Adrenal gland (tissue), 19 donors: ENCODE measurements at places on chromosomes 5 and 9.

DNA sequence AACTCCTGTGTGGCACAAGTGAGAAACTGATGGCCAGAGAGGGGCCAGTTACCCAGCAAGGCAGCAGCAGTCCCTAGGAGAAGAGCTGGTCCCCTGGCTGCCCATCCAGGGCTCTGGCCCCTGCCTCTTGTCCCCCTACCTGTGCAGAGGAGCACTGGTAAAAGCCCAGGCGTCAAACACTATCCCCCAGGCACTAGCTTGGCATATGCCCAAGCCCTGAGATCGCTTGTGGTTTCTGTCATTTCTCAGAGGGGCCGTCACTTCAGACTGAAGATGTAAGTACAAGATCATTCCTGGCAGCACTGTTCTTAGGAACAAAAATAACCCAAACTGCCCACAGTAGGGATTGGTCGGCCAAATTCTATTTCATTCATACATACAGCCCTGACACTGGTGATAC lies 53.9 kb downstream of the COL15A1 start:
- DNase-seq: no peak

DNA sequence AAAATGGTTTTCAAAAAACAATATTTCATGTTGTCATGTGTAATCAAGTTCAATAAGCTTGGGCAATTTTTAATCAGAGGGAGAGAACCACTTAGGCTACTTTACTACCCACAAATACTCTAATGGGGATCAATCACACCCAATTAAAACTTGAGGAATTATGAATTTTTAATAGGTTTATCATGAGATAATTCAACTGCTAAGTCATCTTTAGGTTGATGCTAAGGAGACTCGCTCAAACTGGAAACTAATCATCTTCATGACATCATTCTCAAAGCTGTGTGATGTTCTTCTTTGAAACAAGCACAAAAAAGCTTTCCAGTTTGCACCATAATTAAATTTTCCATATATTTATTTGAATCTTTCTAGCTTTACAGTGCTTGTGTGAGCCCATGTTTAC lies 867.5 kb downstream of the MAT2B start:
- no peak for DNase-seq

GRCh38 chr9:93077811-93078210 lies 18.2 kb upstream of the CARD19 start:
- DNase-seq: no peak

GRCh38 chr5:176466245-176466871 lies 18.2 kb downstream of the FAF2 start:
- DNase-seq: no peak

DNA sequence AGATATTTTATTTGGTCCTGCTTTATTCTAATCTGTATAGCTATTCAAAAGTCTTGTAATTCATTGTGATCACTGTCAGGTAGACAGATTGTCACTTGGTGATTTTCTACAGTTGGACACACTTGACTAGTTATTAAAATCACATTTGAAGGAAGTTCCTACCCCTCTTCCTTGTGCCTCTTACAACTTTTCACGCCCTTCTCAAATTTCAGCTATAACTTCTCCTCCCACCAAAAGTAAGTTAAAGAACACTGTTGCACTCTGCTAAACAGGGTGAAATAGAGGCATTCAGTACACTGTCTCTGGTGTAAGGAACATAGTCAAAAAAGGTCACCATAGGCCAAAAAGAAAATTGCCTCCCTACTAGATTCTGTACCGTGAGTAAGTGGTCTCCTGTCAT lies 142.1 kb upstream of the POU5F2 start:
- no peak for DNase-seq

DNA sequence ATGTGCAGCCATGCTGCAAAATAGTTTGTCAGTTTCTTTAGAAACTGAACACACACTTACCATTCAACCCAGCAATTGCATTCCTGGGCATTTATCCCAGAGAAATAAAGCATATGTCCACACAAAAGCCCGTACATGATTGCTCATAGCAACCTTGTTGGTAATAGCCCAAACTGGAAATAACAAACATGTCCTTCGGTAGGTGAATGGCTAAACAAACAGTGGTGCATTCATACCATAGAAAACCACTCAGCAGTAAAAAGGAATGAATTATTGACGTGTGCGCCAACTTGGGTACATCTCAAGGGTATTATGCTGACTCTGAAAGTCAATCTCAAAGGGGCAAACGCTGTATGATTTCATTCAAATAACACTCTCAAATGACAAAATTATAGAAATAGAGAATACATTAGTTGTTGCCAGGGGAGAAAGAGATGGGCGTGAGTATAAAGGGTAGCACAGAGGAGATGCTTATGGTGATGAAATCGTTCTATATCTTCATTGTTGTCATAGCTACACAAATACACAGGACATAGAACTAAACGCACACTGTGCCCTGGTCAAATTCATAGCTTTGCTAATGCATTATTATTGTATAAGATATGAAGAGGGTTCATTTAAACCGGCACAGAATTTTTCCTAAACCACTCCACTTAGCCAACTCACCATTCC lies 58.2 kb downstream of the DRD1 start:
- no peak for DNase-seq
